Nucleus accumbens (tissue), 56 donors: ENCODE measurements at places on chromosomes 12 and 14.

DNA sequence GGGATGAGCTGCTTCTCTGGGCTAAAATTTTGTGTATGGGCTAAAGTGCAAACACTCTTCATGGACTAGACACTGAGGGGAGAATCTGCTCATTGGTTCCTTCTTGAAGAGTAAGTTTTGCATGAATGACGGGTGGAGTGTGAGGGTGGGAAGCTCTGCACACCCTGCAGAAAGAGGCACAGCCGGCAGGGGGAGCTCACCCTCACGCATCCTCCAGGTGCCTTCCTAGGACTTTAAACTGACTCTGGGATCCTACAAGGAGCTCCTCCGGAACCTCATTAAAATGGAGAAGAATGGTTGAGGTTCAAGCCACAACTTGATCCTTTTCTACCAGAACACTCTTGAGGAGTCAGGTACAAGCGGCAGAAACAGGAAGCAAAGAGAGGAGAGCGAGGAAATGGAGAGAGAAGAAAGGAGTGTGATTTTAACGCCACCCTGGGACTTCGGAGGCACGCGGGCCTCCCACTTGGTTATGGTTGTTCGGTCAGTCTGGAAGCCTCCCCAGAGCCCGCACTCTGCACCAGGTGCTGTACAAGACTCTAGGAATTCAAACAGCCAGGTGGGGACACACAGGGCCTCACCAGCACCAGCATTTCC lies 87.5 kb downstream of the SETD3 start:
- DNase-seq: no peak

DNA sequence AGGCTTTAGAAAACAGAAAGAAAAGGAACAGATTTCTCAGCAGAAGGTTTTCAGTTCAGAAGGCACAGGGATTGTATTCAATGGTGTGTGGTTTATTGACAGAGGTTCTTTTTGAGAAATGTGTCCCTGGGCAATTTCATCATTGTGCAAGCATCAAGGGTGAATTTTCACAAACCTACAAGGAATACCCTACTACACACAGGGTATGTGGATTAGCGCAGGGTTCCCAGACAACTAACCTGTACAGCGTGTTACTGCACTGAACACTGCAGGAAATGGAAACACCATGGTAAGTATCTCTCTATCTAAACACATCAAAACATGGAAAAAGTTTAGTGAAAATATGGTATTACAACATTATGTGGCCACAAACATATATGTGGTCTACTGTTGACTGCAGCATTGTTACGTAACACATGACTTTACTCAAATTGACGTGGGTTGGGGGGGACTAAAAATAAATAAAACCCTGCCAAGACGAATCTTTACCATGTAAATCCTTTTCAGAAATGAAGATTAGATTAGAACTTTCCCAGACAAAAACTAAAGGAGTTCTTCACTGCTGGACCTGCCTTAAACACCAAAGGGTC lies 893.1 kb downstream of the TMEM121 start:
- no peak for DNase-seq

GRCh38 chr12:80692114-80692513 lies 15.3 kb upstream of the MYF6 start:
- DNase-seq: no peak

DNA sequence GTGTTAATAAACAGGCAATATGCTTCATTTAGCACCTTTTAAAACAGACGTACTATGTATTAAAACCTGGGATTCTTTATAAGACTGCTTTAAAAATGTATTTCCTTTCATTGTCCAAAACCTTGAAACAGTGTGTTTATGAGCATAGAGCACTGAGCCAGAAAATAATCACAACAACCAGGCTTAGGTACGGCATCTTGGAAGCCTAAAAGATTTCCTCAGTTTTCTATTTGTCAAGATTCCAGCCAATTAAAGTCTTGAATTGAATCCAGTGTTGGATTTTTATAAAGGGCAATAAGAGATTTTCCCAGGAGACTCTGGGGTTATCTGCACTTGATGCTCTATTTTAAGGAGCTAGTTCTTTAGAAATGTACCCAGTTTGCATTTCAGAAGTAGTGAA lies 80.3 kb downstream of the GRIP1 start:
- DNase-seq: no peak

GRCh38 chr12:7190268-7191055 lies 976 bp downstream of the PEX5 start:
- no peak for DNase-seq

DNA sequence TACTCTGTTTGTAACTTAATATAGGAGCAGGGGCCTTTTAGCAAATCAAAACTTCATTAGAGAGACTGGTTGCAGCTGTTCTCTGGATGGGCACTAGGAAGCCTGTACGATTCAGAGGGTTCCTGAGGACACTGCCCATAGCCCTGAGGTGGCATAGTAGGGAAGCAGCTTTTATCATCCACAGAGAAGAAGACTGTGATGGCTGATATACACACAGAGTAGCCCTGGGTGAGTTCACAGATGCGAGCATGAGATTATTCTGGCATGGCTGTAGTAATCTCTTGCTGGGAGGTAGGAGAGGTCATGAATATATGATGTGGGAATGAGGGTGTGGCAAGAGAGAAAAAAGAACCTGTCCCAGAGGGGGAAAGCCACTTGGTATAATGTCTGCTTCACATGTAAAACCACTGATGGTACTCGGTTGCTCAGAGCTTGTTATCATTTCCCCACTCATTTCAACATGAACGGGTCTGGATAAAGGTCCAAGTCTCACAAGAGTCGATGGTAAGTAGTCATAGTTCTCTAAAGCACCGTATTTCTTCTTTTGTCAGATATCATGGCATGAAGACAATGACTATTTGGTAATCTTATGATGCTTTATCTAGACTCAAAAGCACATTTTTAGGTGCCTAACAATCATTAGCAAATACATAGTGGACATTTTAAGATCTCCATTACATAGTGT lies 52.0 kb downstream of the PEBP1 start:
- no peak for DNase-seq

GRCh38 chr12:12926571-12927071 lies 25.3 kb downstream of the GPRC5D start:
- no peak for DNase-seq

GRCh38 chr12:124011435-124012115 lies 38.6 kb downstream of the ZNF664 start:
- no peak for DNase-seq

GRCh38 chr14:91398707-91399106 lies 18.9 kb downstream of the CCDC88C start:
- no peak for DNase-seq

GRCh38 chr14:75471059-75471458 lies 43.2 kb downstream of the JDP2 start:
- DNase-seq: no peak

DNA sequence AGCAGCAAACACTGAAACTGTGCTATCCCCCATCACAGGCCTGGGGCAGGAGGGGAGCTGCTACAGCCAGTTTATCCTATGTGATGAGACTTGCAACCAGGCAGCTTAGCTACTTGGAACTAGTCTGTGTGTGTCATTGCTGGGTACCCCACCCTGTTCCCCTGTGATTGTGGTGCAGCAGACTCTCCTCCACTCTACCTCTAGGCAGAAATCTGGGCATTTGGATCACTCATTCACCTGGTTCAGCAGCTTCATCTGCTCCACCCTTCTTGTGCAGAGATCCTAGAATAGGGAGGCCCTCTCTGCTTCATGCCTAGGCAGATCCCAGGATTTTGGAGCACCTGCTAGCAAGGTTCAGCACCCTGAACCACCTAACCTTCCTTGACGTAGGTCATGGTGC lies 8.8 kb downstream of the TAS2R13 start:
- no peak for DNase-seq

DNA sequence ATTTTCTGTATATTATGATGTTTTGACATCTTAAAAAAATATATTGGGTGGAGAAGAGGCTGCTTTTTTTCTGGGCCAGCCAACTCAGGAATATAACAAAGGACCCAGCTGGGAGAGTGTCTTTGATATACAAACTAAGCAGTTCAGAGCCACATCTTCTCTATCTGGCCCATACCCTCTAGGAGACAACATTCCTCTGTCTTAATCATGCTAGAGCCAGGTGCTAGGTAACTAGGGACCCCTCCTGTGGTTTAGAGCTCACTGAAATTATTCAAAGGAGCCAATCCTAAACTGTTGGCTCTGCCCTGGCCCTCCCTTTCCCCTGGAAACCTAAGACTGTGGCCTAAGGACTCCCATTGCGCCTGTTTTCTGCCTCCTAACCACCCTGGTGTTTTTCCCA lies 193.1 kb upstream of the DIO2 start:
- DNase-seq: no peak

DNA sequence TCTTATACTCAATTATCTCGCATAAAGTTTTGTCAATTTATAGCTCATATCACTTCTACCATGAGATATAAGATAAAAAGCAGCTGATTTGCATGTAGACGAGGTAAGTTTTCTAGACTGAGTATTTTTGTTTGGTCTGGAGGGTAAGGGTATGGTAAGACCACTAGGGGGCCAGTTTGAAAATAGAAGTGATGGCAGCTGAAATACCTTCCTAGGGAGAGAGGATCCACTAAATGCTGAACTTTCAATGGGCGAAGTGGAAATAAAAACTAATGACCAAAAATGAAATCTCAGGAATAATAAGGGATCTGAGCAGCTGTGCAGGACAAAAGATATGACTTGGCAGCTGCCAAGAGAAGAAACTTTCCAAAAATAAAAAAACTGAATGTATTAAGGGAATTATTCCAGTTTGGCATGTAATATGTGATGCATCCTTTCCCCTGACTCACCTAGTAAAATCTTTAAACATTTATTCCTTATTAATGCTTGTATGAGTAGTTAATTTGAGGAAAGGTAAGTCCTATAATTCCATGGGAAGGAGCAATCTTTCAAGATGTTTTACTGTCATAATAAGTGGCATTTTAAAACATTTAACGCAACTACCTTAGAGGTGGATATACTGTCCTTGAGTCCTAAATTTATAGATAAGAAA lies 754.5 kb downstream of the C12orf50 start:
- DNase-seq: no peak

- no peak for DNase-seq
Measured at GRCh38 chr12:119069147-119069642, 87.9 kb downstream of the SRRM4 start.

GRCh38 chr14:97066068-97066899 lies 269.1 kb downstream of the VRK1 start:
- DNase-seq: no peak

DNA sequence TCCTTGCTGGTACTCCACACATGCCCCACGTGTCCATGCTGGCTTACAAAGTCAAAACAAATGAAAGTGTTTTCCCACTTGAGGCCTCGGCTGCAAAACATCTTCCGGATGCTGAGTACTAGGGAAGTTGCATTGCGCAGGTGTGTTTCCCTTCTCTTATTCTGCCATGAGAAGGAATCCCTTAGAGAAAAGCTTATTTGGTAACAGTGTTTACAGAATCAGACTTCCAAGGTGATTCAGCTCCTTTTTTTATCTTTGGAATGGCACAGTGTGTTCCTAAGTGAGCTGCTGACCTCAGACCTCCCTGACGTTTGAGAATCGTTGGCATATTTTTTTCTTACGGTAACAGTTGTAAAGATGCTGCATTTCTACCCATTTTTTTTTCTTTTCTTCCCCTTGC lies 211.3 kb downstream of the ESR2 start:
- DNase-seq: no peak

DNA sequence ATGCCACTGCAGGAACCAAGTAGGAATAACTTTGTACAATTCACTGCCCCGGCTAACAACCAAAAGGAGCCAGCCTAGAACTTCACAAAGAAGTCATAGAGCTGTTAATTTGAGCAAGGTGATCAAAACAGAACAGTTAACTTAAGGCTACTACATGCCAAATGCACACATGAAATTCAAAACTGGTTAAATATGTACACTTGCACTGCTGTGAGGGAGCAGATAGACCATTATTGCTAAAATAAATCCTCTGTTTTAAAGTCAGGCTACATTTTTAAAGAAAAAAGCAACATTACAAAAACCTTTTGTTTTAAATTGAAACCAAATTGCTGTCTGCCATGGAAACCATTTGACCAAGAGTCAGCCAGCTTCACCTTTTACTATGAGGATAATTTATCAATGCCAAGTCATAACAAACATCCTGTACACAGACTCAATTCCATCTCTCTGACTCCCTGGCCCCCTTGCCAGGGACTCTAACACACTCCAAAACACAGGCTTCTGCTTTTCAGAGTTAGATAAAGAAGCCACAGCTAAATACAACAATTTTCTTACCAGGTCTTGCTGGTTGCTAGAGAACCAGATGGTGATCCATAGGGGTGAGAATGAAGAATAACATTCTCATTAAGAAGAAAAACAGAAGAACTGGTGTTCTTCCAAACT lies 84.0 kb downstream of the LRP6 start:
- no peak for DNase-seq

DNA sequence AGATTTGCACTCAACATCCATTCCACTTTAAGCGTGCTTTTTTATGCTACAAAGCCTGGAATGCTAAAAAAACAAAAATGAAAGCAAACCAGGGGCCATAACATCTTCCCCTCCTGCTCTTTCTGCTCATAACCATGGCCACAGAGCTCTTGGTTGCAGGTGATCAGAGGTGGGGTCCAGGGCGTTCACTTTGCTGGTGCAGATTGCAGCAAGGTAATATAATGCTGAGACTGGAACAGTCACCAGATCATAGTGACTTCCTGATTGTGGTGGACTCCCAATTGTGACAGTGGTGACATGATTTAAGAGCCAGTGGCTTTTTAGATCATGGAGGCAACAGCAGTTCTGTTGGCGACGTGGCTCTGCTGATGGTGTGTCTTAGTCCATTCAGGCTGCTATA lies 115.0 kb upstream of the CPM start:
- no peak for DNase-seq

DNA sequence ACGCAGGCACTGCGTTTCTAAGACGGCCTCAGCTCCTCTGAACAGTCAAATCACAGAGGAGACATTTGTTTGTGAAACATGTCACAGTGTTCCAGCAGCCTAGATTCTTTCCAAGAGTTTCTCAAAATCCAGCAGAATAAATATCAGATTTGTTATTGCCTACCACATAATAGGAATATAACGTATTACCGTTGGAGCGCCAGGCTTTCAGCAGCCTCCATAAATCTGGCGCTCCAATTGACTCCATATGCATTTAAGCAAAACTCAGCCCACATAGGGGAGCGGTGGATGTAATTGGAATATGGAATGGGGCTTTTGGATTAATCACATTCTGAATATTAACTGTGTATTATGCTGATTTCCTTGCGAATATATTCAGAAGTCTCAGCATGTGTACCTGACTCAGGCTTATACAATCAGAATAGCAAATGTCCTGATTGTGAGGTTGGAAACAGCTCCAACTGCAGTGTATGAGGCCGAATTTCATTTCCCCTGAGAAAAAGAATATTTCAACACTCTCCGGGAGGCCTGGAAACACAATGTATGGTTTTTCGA lies 174.0 kb downstream of the ASCL4 start:
- no peak for DNase-seq
